ENCODE measurements at places on chromosomes 4 and X. TPM values are rescaled to one million over a fixed set of nuclear protein-coding genes. Genes with fewer than 3 reads are reported as not detected.

DNA sequence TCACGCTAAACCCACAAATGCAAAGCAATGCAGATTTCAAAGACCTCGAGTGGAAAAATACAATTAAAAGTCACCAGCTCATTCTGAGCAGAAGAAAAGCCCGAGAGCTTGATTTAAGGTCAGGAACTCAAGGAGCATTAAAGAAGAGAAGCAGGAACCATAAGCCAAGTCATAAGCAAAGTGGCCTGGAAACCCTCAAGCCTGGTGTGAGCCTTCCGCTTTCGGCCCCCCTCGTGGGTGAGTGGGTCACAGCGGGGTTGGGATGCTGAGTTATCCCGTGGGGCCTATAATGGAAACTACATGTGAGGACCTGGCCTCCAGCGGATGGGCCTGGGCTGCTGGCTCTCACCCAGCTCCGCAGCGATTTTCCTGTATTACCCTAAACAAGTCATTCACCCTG is 504.3 kb downstream of the RAB28 start:
- no peak for DNase-seq

- no peak for DNase-seq
Measured at GRCh38 chrX:103729015-103729414, 18.3 kb downstream of the TMEM31 start.

DNA sequence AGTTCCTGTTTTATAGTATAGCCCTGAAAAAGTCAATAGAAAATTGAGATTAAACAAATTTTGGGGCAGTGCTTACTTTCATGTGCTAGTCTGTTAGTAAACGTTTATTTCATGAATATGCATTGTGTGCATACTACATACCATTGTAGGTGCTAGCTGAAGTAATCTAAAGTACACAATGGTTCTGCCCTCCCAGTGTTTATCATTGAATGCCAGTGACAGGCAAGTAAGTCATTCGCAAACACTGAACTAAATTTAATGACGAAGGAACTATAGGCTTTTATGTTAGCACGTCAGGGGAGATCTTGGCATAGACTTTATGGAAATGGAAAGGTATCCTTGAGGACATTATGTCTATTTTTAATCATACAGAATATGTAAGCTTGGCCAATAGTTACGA is 426.9 kb upstream of the EPHA5 start:
- no peak for DNase-seq

DNA sequence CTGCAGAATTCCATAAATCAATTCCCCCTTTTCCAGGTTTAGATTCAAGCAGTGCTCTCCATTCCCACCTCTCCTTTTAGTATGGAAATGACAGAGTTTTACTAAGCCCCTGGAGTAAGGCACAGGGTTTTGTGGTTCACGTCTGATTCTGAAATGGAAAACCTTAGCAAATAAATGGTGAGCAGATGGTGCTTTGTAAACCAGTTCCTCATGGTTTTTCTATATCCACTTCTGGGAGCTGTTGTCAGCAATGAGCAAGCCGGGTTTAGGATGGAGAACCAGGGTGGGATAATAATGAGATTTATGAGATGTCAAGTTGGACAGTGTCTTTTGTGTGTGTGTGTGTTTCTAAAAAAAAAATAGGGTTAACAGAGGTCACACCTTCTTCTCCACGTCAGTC is 113.8 kb upstream of the RBPJ start:
- DNase-seq = no peak

Gene NR0B1
- total RNA-seq = not detected

Gene SYTL4
- not detected for total RNA-seq
